ENCODE measurements at places on chromosomes 3 and 15.

DNA sequence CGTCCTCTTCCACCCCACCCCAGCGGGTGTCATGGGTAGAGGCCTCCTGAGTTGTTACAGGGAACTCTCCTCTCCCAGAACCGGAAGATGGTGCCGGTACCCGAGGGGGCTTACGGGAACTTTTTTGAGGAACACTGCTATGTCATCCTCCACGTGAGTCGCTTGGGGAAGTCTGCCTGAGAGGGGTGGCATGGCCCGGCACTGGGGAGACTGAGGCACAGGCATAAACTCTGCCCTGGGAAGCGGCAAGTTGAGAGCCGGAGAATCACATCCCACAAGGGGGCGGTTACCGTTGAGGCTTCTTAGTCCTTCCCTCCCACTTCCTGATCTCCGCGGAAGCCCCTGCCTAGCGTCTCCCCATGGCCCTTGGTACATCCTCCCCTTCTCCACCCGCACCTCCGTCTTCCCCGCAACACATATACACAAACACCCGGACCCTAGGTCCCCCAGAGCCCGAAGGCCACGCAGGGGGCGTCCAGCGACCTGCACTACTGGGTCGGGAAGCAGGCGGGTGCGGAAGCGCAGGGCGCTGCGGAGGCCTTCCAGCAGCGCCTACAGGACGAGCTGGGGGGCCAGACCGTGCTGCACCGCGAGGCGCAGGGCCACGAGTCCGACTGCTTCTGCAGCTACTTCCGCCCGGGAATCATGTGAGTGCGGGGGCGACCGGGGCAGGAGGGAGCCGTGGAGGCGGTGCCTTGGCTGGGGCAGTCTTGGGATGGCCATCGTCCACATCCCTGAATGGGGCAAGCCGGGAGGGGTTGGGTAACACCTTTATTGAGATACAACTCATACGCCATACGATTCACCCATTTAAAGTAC is 3.4 kb downstream of the VILL start:
- peak; percentile 71 for DNase-seq

DNA sequence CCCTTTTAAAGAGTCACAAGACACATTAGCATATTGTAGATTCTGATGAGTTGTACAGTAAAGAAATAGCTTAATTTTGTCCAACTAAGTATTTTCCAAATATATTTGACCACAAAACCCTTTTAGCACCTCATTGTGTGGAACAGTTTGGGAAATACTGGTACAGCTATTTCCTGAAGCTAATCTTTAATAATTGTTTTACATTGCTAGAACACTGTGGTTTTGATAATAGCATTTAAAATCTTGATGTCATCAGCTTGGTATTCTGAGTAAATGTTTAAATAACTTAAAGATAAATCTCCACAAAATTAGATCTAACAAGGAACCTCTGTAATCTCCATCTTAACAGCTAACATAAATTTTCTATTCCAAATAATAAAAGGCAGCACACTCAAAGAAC is 140.0 kb upstream of the MLF1 start:
- no peak for DNase-seq

- no peak for DNase-seq
These were observed 61.9 kb downstream of the CGNL1 start for GRCh38 chr15:57438166-57438565.

GRCh38 chr3:23991306-23991682 is 46.2 kb downstream of the NR1D2 start:
- no peak for DNase-seq

- DNase-seq = no peak
These were observed 92.2 kb upstream of the RAP2B start for GRCh38 chr3:153069598-153070510.

GRCh38 chr3:41681479-41681878 is 280.4 kb downstream of the ULK4 start:
- DNase-seq = no peak

DNA sequence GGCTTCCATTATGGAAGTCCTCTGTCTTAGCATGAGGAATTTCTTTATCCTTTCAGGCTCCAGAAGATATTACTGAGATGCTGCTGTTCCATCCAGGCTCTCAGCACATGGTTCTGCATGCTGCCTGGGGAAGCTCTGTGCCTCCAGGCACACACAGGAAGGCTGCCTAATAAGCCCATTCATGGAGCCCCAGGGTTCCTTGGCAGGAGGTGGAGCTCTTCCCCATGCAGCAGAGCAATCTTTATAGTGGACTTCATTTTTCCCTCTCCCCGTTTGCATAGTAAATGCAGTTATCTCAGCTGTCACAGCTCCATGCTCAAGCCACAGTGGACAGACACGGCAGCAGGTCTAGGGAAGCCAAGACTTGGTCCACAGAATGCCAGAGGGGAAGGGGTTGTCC is 57.6 kb downstream of the BOC start:
- no peak for DNase-seq

- DNase-seq = no peak
These were observed 10.8 kb downstream of the MESD start for GRCh38 chr15:80978685-80979329.

DNA sequence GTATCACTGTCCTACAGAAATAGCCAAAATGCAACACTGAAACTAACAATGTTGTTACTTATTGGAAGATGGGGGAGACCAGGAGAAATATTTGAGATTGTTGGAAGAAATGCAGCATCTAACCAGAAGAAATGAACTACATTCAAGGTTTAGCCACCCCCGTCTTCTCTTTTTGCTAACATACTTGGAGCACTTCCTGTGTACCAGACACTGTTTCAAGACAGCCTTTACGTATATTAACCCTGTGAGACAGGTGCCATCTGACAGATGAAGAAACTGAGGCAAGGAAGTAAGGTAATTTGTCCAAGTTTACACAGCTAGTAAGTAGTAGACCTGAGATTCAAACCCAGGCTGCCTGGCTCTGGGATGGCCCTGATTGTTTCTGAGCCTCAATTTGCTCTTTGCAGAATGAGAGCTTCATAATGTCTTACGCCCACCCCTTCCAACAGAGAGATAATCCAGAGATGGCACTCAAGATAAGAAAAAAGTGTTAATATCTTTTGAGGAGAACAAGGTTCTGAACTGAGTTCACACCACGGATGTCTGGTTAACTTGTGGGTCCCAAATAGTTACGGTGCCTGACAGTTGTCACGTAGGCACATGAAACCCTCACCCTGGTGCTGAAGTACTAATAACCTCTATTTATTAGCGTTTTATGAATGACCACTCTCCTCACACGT is 26.1 kb downstream of the RASGRP1 start:
- DNase-seq = no peak

DNA sequence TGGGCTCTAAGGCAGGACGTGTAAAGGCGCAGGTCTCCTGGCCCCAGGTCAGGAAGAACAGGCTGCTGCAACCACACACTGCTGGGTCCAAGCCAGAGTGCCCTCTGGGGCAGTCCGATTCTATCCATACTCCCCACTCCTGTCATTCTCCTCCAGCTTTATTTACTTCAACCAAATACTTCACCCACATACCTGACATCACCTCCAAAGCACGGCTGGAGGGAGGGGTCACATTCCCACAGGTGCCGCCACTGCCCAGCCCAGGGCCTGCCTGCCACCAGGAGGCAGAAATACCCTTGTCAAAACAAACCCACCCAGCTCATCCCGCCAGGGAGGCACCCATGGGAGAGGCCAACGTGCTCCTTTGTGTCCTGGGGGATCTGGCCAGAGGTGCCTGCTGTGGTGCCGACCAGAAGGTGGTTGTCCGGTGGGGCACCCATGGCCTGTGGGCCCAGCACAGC is 100.4 kb downstream of the DAPK2 start:
- DNase-seq = no peak

- DNase-seq = no peak
These were observed 18.8 kb downstream of the PLA2G4F start for GRCh38 chr15:42137461-42138261.

DNA sequence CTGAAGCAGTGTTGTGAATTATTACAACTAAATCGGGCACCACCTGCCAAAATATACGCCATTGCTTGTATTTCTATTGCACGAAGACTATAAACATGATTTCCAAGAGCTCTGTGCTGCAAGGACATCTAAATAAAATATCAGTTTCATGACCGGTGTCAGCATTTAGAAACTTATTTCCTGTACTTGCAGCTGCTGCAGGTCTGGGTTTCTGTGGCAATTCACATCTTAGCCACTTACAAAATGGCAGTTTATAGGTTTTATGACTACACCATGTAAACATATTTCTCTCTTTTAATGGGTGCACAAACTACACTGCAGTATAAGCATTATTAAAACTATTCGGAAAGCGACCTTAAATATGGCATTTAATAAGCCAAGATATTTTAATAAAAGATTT is 359.4 kb downstream of the VPS13C start:
- no peak for DNase-seq

DNA sequence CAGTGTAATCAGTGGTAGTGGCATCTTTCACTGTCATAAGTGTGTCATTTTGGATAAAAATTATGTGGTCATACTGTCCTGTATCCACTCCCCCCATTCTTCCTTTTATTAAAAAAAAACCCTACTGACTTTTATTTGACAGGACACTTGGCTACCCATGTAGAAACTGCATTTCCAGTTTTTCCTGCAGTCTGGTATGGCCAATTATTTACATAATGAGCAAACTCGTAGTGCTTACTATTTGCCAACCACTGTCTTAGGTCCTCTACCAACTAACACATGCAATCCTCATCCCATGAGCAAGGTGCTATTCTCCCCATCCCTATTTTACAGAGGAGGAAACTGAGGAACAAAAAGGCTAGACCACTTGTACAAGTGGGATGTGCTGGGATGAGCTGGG is 129.1 kb downstream of the MECOM start:
- no peak for DNase-seq

GRCh38 chr3:14424711-14425580 is 22.5 kb downstream of the SLC6A6 start:
- no peak for DNase-seq

GRCh38 chr15:50146632-50147031 is 27.6 kb upstream of the ATP8B4 start:
- no peak for DNase-seq

DNA sequence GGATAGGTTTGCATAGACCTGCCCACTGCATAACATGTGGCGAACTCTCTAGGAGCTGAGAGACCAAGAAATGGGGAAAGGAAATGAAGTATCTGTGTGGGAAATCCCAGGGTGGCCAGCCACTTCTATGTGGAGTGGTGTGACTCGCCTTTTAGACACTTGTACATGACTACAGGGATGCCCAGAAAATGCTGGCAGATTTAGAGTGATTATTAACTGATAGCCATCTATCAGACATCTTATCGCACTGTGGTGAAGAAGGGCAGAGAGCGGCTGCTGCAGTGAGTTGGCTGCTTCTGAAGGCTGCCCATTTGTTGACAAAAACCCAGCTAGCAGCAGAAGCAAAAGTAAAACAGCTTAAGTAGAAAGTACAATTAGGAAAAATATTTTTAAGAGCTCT is 18.1 kb upstream of the STAC start:
- no peak for DNase-seq

GRCh38 chr3:43950775-43951174 is 260.0 kb downstream of the ABHD5 start:
- no peak for DNase-seq

DNA sequence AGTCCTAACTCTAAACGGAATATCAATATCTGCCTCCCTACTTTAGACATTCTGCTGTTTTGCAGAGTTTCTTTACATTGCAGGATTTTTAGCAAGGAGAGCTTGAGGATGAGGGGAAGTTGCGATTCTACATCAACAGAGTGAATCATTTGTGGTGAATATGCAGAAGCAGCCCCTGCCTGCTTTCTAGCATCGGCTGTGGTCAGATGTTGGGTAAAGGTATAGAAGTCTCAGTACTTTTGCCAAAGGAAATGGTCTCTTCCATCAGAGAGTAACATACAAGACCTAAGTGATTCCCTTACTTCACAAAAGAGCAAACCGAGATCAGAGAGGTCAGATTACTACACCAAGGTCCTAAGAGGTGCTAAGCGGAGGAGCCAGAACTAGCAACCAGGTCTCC is 15.2 kb downstream of the ST3GAL6 start:
- DNase-seq = no peak

- no peak for DNase-seq
These were observed 999.7 kb upstream of the ALCAM start for GRCh38 chr3:104367000-104367399.

- no peak for DNase-seq
These were observed 15.7 kb downstream of the FAM81A start for GRCh38 chr15:59453474-59454215.

GRCh38 chr3:64554096-64554920 is 133.5 kb downstream of the ADAMTS9 start:
- no peak for DNase-seq

DNA sequence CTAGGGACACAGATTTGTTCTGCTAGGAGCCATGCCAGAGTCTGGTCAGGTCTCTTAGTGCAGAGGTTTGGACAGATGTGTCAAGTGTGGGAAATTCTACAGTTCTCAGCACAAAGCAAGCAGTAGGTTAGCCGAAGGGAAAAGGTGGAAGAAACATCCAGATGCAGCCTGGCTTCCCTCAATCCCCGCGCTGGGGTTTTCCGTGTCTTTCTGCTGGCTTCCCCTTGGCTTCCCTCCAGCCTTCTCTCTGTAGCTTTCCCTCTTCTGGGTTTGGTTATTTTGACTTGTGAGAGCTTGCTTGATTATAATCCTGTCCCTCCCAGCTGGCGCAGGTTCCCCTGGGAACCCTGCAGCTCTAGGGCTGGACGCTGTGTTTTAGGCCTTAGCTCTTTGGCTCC is 4.1 kb downstream of the TF start:
- no peak for DNase-seq

GRCh38 chr3:79167651-79168416 is 600.0 kb downstream of the ROBO1 start:
- no peak for DNase-seq

- DNase-seq = no peak
These were observed 211.3 kb downstream of the KLF13 start for GRCh38 chr15:31537770-31538592.

- DNase-seq = no peak
These were observed 813 bp downstream of the SMCO1 start for GRCh38 chr3:196514350-196514716.

DNA sequence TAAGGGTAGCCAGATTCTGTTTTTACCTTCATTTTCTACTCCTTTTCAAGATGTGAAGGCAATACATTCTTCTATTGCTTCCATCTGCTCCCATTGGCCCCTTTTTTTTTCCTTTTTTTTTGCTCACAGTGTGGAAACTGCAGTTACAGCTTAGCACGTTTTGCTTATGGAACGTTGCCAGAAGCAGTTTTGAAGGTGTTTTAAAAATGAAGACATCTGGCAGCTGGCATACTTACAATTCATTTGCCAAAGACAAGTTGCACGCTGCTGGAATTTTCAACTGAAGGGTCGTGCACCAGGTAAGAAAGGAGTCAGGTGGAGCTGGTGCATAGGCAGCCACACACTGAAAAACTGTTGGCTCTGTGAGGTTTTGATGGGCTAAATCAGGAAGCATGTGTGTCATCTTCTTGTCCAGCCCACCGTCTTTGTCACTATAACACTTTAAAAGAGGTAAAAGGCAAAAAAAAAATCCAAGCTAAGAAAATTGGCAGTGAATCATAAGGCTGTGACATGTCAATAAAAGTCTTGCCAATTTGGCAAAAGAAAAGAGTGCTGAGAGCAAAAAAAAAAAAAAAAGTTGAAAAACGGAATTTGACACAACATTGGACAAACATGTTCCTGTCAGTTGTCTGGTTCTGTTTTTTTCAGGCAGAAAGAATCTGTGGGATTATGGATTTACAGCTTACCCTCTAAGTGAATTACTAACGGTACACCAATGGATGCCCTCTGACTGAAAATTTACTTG is 225.4 kb upstream of the SOX2 start:
- DNase-seq = no peak
